ENCODE measurements at places on chromosomes 6 and 20.
A peak's percentile ranks its signal among the peaks of the same experiment; 100 is the strongest.

DNA sequence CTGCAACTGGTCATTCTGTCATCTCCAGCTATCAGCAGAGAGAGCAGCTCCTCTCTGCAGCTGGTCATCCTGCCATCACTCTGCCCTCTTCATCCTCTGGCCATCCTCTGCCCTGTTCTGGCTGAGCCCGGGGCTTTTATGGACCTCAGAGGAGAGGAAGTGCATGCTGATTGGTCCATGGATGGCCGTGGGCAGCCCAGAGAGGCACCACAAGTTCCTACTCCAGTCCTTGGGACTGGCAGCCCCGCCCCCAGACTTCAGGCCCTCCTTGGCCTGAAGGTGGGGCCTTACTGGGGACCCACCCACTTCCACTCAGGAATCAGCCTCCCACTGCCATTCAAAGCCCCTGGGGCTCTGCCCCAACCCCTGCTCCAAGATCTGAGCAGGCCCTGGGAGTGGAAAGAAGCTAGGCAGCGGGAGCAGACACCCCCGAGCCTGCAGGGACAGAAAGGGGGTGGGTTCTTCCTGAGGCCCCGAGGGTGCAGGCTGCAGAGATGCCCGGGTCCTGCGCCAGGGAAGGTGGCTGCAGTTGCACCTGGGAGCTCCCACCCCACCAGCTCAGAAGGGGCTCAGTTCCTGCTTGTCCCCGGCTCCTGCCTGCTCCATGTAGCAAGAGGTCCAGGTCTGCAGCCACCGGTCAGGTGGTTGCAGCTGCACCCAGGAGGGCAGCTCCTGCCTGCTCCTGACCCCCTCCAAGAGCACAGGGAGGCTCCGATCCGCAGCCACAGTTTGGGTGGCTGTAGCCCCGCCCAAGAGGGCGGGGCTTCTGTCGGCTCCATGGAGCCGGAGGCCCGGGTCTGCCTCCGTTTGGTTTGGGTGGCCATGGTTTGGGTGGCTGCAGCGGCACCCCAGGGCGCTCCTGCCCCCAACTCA lies 34.1 kb upstream of the HMGA1 start:
- no peak for DNase-seq

GRCh38 chr20:39108746-39109145 lies 146.6 kb downstream of the DHX35 start:
- no peak for DNase-seq

- no peak for DNase-seq
These were observed 245.2 kb downstream of the CDH26 start for GRCh38 chr20:60203451-60203850.

GRCh38 chr6:33024521-33024920 lies 15.1 kb upstream of the HLA-DOA start:
- DNase-seq: no peak

DNA sequence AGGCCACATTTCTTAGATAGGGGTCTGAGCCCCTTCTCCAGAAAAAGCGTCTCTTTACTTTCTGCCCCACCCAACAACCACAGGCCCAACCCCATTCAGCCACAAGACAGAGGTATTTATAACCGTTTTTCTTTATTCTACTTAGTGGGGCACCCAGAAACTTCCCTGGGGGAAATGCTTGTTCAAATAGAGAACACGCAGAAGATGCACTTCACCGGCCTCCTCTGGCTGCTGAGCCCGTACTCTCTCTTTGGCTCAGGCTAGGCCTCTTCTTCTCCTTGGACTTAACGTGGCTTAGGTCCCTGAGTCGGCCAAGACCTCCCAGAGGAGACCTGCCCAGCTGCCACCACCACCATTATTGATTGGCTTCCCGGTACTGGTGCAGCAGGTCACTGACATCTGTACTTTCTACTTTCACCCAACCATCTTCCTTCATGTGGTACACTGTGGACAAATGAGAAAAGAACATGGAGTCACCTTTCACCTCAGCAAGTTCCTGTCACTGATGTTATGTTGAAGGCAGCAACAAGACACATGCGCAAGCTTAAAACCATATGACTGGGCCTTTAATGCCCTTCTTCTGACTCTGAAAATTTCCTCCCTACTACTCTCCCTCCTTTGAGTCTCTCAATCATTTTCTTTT lies 2.2 kb upstream of the TAP2 start:
- no peak for DNase-seq

DNA sequence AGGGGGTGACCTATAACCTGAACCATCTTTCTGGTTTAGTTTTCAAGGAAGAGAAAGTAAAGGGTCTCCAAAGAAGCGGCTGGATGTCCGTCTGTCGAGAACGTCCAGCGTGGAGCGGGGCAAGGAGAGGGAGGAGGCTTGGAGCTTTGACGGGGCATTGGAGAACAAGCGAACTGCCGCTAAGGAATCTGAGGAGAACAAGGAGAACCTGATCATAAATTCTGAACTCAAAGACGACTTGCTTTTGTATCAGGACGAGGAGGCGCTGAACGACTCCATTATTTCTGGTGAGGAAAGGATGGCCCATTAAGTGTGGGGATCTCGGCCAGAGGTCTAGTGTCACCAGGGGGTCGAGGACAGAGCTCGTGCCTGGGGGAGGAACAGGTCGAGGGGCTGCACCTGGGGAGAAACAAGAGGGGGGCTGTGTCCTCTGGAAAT lies 159.2 kb downstream of the SYCP2 start:
- no peak for DNase-seq

DNA sequence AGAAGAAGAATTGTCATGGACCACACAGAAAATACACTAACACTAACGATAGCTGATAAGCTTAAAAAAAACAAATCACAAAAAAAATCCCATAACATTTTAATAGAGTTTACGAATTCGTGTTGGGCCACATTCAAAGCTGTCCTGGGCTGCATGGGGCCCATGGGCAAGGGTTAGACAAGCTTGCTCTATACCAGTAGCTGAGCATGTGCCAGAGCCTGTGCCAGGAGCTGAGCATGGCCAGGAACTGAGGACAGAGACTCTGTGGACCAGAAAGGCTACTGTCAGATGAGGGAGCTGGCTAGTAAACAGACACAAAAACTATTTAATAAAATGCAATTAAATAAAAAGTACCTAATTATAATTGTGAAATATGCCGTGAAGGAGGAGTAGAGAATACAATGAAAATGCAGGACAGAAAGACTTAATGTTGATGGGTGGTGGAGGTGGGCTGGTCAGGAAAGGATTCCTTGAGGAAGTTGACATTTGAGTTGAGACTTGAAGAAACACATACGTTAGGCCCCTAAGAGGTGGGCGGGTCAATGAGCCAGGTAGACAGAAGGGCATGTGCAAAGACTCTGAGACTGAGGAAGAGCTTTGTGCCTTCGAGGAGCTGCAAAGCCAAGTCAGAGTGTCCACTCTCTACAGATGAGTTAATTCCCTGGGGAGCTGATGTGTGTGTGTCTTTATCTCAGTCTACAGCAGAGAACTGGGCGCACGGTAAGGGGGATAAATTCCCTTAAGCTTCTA lies 66.1 kb downstream of the JPH2 start:
- no peak for DNase-seq

DNA sequence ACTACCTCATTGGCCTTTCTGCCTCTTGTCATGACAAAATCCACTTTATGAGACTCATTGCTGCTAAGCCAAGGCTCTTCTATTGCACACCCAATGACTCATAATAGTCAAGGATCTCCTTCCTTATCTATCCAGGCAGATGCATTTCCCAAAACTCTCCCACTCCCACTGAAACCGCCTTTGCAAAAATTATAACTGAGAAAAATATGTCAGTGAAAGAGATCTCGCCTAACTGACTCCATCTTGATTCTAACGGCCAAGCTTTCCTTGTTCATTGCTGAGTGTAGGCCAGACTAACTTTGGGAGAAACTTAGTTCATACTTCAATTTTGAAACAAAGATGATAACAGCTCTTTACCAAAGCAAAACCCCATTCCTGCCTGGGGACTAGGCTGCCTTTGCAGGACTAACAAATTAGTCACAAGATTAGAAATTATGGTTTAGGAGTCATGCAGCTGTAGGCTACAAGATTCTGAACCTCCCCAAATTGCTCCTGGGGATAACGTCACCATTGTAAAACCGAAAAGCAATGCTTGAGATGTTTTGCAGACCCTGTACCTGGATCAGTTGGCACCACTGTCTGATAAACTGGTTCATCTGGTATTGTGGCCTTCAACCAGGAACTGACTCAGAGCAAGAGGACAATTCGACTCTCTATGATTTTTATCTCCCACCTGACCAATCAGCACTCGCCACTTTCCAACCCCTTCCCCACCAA lies 47.1 kb downstream of the HAO1 start:
- peak; percentile 61 for DNase-seq

- peak; percentile 68 for DNase-seq
These were observed at the start of gene FOXC1 for GRCh38 chr6:1609648-1610496. TSS of gene FOXC1 (plus strand) at chr6:1609915. CDS start at chr6:1610446, 531 bp downstream.

GRCh38 chr20:1792274-1792673 lies 102.9 kb upstream of the SIRPA start:
- DNase-seq: no peak

GRCh38 chr20:7420345-7420744 lies 519.9 kb downstream of the HAO1 start:
- no peak for DNase-seq

DNA sequence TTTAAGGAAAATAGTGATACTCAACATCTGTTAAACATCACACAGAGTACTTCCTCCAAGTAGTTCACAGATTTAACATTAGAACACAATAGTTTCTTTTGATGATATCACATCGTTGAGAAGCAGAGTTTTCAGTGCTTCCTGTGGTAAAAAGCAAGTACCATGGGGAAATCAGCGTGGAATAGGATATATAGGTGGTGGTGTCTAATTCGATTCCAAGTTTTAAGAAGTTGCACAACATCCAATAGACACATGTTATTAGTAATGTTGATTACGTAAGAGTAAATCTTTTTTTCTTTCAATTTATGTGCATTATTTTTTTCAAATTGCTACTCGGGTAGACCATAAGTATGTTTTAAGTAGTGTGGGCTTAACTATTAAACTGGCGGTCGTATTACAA lies 360.7 kb downstream of the NKAIN2 start:
- DNase-seq: no peak

- DNase-seq: no peak
These were observed 169.2 kb downstream of the GRM4 start for GRCh38 chr6:33976437-33977360.

DNA sequence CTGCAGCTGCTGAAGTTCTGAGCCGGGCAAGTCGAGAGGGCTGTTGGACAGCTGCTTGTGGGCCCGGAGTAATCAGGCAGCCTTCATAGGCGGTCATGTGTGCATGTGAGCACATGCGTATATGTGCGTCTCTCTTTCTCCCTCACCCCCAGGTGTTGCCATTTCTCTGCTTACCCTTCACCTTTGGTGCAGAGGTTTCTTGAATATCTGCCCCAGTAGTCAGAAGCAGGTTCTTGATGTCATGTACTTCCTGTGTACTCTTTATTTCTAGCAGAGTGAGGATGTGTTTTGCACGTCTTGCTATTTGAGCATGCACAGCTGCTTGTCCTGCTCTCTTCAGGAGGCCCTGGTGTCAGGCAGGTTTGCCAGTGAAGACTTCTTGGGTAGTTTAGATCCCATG lies 21.2 kb upstream of the MAPK13 start:
- no peak for DNase-seq

DNA sequence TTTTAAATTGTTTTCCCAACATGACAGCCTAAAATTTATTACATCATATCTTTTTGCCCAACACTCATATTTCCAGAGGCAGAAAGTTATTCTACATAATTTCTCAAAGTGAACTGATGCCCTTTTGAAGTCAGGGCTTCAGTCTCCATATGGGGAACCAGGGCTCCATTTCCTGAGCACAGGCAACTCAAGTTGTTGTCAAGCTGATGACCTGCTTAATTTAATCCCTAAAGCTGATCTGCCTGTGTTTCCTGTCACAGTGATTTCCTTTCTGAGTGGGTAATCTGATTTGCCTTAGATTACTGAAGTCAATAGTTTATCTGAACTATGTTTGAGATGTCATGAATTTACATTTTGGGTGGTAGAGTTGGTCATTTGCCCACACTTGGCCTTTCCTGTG lies 932.1 kb upstream of the MANEA start:
- no peak for DNase-seq

DNA sequence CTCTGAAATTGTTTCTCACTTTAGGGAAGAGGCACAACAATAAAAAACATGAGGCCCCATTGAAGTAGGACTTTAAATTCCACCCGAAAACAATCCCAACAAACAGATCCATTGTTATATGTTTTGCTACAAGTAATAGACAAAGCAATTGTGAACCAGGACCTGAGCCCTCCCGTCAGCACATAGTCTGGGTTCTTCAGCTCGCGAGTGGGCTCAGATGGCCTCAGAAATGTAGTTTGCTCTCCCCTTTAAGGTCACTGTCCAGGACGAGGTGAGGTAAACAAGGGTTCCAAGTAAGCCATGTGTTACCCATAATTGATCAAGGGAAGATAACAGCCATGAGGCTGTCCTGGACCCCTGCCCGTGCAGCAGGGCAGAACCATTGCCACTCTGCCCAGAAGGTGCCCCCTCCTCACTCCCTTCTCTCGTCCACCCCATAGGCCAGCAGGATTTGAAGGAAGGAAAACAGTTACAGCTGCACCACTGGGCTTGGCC lies 160.1 kb upstream of the QKI start:
- no peak for DNase-seq

GRCh38 chr6:10884245-10884972 lies 2.4 kb upstream of the SYCP2L start:
- no peak for DNase-seq

DNA sequence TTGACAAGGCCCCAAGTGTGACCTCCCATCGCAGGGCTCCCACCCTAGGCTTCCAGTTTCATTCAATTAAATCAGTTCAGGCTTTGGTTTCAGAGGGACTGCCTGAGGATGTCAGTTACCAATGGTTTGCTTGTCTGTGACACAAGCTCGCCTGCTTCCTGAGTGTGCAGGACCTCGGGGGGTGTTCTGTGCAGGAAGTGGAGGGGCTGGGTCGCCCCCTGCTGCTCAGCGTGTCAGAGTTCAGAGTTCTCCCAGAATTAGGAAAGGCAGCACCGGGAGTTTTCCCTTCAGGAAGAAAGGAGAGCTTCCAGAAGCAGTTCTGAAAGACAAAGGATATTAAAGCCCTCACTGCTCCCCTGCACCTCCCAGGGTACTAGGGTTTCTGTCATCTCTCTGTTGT lies 50.8 kb upstream of the TGM3 start:
- no peak for DNase-seq

- DNase-seq: no peak
These were observed 320.1 kb downstream of the BTBD3 start for GRCh38 chr20:12237772-12238171.

- DNase-seq: no peak
These were observed 40.6 kb upstream of the SLC22A16 start for GRCh38 chr6:110517034-110517433.

- DNase-seq: no peak
These were observed 260.9 kb downstream of the SLC24A3 start for GRCh38 chr20:19473216-19473921.

DNA sequence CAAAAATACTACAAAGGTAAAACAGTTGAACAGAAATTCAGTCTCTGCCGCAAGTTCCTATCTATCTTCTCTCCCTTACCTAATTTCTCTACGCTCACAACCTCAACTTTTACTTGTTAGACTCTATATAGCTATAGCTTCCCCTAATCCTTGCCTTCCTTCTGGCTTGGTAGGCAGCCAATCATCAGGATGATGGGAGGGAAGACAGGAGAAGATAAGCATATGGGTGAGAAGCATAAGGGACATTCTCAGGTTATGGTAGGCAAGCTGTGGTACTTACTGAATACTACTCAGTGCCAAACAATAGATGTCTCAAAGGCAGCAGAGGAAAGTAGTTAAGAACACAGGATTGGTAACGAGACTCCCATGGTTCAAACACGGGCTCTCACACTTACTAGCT lies 7.8 kb downstream of the CCNC start:
- DNase-seq: no peak
